ENCODE measurements at places on chromosomes 4 and X. TPM values are rescaled to one million over a fixed set of nuclear protein-coding genes. Genes with fewer than 3 reads are reported as not detected.

CENPE gene
- 13.0 TPM for total RNA-seq

HTN3 gene
- not detected for total RNA-seq

CFAP99 gene
- total RNA-seq = under 0.01 TPM

CXCL5 gene
- not detected for total RNA-seq

VCX3B gene
- total RNA-seq = not detected

KLHL5 gene
- 95.5 TPM for total RNA-seq

TRIM60 gene
- total RNA-seq = not detected

ZXDA gene
- total RNA-seq = 6.2 TPM

TFDP3 gene
- total RNA-seq = not detected

ADGRL3 gene
- not detected for total RNA-seq

NLGN3 gene
- total RNA-seq = 0.36 TPM

MAGEB17 gene
- not detected for total RNA-seq

AMBN gene
- total RNA-seq = not detected

WFS1 gene
- total RNA-seq = 12.1 TPM

ODAM gene
- total RNA-seq = not detected

XG gene
- 3.2 TPM for total RNA-seq

ZNF157 gene
- total RNA-seq = under 0.01 TPM

P2RY4 gene
- 0.29 TPM for total RNA-seq

PF4V1 gene
- not detected for total RNA-seq

RASL11B gene
- under 0.01 TPM for total RNA-seq

GPC3 gene
- not detected for total RNA-seq

CSAG2 gene
- not detected for total RNA-seq

NAT8L gene
- under 0.01 TPM for total RNA-seq

GAGE12G gene
- total RNA-seq = not detected

TEC gene
- total RNA-seq = 1.8 TPM

MAGEE2 gene
- not detected for total RNA-seq

CC2D2A gene
- 35.4 TPM for total RNA-seq

CNKSR2 gene
- total RNA-seq = 1.2 TPM

APOOL gene
- 9.1 TPM for total RNA-seq

BMPR1B gene
- total RNA-seq = 7.1 TPM

PCDH11X gene
- total RNA-seq = under 0.01 TPM

MID1 gene
- 26.8 TPM for total RNA-seq

PAGE2 gene
- not detected for total RNA-seq

GLRA2 gene
- not detected for total RNA-seq
